Esophagus squamous epithelium (tissue), 5 donors: ENCODE measurements at places on chromosomes 13 and 19. TPM values are rescaled to one million over a fixed set of nuclear protein-coding genes. Genes with fewer than 3 reads are reported as not detected.
A peak's percentile ranks its signal among the peaks of the same experiment; 100 is the strongest.

- DNase-seq, result no peak
- no peaks in the 10 kb centered on the region for H3K36me3 ChIP-seq
- no peaks in the 10 kb centered on the region for H3K27me3 ChIP-seq
- peaks cover 5% of the 10 kb centered on the region for H3K4me1 ChIP-seq
These were observed 39.7 kb downstream of the USP12 start for GRCh38 chr13:27131906-27132305.

The ZGLP1 gene
- 0.79 TPM for total RNA-seq

DNA sequence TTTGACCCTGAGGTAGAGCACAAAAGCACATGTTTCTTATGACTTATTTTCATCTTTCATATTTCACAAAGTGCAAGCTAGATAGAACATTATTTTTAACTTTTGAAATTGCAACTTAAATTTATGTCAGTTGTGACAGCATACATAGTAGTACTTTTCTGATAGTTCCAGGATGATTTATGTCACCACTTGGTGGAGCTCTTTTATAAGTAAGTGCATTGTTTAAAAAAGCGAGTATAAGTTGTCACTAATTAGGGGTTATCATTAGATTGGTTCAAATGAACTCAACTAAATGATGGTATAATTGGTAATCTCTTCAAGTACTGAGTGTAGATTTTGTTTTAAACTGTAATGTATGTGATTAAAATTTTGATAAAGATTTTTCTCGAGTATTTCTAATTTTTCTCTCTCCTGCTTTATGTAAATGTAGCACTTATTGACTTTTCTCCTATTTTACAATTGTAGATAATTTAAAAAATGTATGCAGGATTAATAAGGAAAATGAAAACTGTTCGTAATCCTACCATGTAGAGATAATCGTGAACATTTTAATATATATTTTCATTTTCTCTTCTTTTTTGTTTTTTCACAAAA lies 31.1 kb downstream of the RB1 start:
- H3K27ac ChIP-seq, result peak overlapping the region; percentile 41
- H3K4me3 ChIP-seq, result no peak overlapping the region
- no peaks in the 10 kb centered on the region for H3K27me3 ChIP-seq
- DNase-seq, result no peak
- peaks cover 22% of the 10 kb centered on the region for H3K4me1 ChIP-seq

The CAMSAP3 gene
- total RNA-seq, result 45.5 TPM

DNA sequence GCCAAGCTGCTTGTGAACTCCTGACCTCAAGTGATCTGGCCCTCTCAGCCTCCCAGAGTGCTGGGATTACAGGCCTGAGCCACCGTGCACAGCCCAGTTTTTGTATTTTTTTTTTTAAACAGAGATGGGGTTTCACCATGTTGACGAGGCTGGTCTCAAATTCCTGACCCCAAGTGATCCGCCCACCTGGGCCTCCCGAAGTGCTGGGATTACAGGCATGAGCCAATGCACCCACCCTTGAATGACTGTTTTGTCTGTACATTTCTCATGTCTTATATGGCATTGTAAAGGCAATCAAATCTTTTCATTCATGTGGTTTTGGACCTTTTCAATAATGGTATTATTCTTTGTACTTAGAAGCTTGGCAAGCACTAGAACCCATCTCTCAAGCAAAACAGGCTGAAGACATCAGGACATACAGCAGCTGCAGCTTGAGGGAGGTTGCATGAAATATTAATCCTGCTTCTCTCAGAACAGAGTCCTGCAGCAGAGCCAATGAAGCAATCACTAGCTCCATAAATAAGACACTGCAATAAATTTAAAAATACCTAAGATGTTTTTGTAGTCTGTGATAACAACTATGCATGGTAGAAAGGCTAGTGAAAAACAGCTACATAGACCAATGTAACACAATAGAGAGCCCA lies 209.9 kb downstream of the TUBA3C start:
- no peak for DNase-seq
- no peak overlapping the region for H3K4me3 ChIP-seq
- no peak overlapping the region for H3K27ac ChIP-seq
- H3K27me3 ChIP-seq, result no peaks in the 10 kb centered on the region

- H3K27me3 ChIP-seq, result no peaks in the 10 kb centered on the region
- H3K4me1 ChIP-seq, result no peaks in the 10 kb centered on the region
- H3K36me3 ChIP-seq, result no peaks in the 10 kb centered on the region
These were observed 429.3 kb downstream of the DIAPH3 start for GRCh38 chr13:59734393-59734792.

GRCh38 chr13:50124536-50125303 lies 109.5 kb downstream of the KCNRG start:
- peak overlapping the region; percentile 100 for H3K27ac ChIP-seq
- H3K27me3 ChIP-seq, result peaks cover 34% of the 10 kb centered on the region
- H3K4me3 ChIP-seq, result peak overlapping the region; percentile 78
- no peaks in the 10 kb centered on the region for H3K36me3 ChIP-seq
- peaks cover 57% of the 10 kb centered on the region for H3K4me1 ChIP-seq
